ENCODE measurements at places on chromosomes 1 and 21. TPM values are rescaled to one million over a fixed set of nuclear protein-coding genes. Genes with fewer than 3 reads are reported as not detected.

Gene ZYG11A
- 0.15 TPM for total RNA-seq

Gene TTC39A
- 0.21 TPM for total RNA-seq

Gene CNTN2
- not detected for total RNA-seq

Gene PCBP3
- total RNA-seq, result 1.2 TPM

Gene SH2D2A
- 233 TPM for total RNA-seq

Gene DYRK1A
- total RNA-seq, result 53.9 TPM

Gene OVAAL
- total RNA-seq, result not detected

Gene GJA5
- not detected for total RNA-seq

Gene RIMKLA
- 6.1 TPM for total RNA-seq

Gene WNT2B
- not detected for total RNA-seq

Gene BCAN
- total RNA-seq, result not detected

Gene PUM1
- 94.9 TPM for total RNA-seq

All from activated CD8-positive, alpha-beta memory T cell treated with anti-CD3 and anti-CD28 coated beads for 36 hours (primary cell).